Stimulated activated CD8-positive, alpha-beta memory T cell treated with anti-CD3 and anti-CD28 coated beads, Interleukin-7, amount 100 ng/mL, for 4 hours (primary cell): ENCODE measurements at places on chromosomes 2 and 18.

GRCh38 chr2:54444503-54444902 is 11.6 kb upstream of the SPTBN1 start:
- no peak for DNase-seq

DNA sequence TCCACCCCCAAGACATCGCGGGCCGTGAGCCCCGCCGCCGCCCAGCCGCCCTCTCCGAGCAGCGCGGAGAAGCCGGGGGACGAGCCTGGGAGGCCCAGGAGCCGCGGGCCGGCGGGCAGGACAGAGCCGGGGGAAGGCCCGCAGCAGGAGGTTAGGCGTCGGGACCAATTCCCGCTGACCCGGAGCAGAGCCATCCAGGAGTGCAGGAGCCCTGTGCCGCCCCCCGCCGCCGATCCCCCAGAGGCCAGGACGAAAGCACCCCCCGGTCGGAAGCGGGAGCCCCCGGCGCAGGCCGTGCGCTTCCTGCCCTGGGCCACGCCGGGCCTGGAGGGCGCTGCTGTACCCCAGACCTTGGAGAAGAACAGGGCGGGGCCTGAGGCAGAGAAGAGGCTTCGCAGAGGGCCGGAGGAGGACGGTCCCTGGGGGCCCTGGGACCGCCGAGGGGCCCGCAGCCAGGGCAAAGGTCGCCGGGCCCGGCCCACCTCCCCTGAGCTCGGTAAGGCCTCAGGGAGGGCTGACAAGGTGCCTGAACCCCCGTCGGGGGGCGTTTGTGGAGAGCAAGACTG is 14.2 kb downstream of the SPEG start:
- DNase-seq: no peak

GRCh38 chr2:120885321-120885720 is 149.7 kb downstream of the GLI2 start:
- DNase-seq: no peak

DNA sequence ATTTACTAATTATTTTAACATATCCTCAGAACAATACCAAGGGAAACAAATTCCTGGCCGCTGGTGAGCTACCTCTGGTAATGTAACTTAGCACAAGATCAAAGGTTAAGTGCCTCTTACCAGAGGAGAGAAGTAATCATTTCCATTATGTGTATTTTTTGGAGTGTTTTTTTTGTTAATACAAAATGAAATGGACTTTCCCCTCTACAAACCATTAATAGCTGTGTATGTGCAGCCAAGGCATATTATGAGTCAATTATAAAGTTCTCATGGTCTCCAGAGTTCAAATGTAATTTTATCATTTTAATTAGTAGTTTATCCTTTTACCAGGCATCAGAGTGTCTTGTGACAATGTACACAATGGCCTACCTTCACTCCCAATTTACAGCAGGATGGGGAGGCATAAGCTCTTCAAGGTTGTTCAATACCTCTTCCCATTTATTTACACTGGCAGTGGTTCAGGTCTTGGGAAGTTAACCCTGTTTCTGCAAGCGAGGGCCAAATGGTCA is 242.2 kb downstream of the TGIF1 start:
- no peak for DNase-seq

DNA sequence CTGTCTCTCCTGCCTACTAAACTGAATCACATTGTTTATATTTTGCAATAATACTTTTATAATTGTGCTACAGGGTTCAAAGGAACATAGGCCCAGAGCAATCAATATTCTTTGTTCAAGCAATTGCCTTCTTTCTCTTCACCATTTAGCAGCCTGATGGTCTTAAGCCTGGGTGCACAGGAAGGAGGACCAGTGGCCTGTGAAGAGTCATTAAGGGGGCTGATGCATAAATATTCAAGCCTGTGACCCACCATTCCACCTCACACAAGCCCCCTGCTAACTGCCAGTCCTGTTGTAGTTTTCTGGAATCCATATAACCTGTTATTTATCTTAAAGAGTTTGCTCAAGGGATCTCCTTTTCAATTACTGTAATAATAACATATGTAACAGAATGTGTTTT is 56.0 kb downstream of the ABCA12 start:
- DNase-seq: no peak

DNA sequence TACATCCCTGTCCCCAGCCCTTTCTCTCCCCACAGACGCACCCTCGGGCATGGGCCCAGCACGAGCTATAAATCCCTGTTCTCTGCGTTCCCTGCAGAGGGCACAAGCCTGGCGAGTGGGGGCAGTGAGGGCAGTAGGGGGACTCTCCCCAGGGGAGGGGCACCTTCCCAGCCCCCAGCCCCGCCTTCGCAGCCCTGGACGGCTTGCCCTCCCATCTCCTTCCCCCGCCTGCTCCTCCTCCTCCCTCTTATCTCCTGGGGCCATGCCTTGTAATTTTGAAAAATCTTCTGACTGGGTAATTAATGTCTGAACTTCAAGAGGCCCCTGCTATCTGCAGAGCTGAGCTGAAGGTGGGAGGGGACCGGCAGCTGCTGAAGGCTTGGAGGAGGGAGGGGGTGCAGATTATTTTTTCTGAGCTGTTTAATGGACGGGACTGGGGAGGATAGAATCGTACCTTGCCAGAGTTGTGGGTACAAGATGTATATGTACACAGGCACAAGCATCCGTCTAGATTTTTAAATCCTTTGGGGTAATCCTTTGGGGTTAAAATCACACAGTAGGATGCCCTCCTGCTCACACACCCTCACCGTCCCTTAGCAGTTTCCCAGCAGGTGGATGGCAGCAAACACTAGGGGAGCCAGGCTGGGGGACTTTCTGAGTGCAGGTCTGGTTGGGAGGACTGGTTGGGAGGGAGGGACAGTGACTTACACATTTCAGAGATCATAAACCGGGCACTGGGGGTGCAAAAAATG is 121.9 kb downstream of the SMAD7 start:
- no peak for DNase-seq

DNA sequence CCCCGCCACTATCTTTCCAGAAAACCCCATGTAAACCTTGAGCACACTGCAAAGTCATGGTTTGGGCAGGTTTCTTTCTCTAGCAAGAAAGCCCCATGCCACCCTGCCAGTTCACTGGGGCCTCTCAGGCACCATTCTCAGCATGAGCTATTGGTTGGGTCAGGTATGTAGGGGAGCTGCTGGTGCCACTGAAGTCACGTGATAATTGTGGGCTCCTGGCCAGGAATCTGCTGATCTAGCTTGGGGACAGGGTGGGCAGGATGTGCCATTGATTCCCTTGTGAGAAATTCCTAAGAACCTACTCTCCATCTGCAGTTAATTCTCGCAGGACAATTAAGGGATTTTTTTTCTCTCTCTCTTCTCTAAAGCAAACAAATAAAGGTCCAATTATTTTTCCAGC is 26.5 kb upstream of the HNMT start:
- no peak for DNase-seq

GRCh38 chr2:15363142-15363541 is 198.0 kb downstream of the NBAS start:
- DNase-seq: no peak

GRCh38 chr18:55048892-55049291 is 89.6 kb upstream of the CCDC68 start:
- DNase-seq: no peak

- DNase-seq: no peak
Observed at GRCh38 chr2:62089658-62090057, 106.3 kb upstream of the B3GNT2 start.

- DNase-seq: no peak
Observed at GRCh38 chr2:236164201-236164924, 3.8 kb downstream of the GBX2 start.

DNA sequence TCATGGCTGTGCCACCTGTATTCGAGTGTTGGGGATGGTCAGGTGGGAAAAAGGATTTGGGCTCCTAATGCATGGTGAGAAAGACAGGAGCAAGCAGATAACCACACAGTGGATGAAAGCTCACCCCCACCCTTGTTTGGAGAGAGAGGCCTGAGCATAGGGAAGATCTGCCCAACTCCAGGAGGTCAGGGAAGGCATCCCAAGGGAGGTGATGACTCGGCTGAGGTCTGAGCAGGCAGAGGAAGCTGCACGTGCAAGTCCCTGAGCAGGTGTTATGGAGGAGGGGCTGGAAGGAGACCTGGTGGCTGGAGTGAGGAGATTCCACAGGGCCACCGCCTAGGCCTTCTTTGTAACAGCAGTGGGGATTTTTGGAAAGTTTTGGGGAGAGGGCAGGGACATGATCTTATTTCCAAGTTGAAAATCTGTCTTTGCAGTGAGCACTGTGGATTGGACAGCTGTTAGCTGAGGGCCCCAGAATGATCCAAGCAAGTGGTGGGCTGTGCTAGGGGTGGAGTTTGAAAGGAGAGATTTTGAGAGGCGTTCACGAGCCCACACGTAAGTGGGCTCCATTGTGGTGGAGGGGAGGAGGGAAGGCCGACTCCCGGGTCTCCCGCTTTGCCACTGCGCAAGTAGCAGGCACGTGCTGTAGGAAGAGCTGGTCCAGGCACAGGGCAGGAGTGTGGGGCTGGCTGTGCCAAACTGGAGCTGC is 228.5 kb downstream of the GLI2 start:
- no peak for DNase-seq

DNA sequence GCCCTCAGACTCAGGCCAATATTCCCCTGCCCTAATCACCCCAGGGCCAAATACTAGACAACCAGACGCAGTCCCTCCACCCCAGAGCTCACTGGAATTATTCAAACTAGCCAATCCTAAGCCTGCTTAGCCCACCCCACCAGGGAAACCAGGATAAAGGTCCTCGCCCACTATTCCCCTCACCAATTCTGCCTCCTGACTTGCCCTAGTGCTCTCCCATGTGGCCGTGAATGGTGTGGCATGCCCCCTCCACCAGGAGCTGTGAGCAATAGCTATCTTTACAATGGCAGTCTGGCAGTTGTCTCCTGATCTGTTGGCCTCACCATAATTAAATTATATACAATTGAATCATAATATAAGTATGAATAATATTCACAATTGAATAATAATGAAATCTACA is 42.3 kb downstream of the FAM124B start:
- DNase-seq: no peak

DNA sequence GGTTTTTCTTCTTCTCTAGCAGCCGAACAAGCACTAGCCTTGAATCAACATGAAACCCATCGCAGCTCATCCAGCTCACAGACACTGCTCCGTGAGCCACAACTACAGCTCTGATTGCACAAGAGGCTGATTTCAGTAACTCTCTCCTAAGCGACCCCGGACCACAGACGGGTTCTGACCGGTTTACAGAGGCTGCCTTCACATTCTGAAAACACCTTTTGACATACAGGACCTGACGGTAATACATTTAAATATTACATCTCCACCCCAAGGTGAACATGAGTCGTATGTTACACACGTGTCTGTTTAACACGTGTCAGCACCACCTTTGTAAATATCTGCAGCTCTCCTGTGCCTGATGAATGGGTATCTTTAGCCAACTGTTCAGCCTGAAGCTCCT is 120.7 kb downstream of the TMEM18 start:
- DNase-seq: no peak

GRCh38 chr2:178530625-178531142 is 50.4 kb downstream of the PLEKHA3 start:
- DNase-seq: no peak

GRCh38 chr2:241994556-241995213 is 125.2 kb downstream of the RTP5 start:
- no peak for DNase-seq

DNA sequence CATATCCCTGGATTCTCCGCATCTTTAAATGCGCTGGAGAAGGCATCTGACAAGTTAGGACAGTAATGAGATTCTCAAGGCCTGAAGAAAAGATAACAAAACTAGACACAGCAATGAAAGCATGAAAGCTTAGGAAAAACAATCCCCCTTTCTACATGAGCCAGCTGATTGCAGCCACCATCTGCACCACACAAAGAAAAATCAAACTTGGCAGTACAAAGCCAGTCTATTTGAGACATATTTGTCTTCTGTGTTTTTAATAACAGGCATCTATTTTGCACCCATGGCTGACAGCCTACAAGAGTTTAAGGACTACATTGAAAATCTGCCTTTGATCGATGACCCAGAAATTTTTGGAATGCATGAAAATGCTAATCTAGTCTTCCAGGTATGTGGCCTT is 83.6 kb downstream of the TRABD2A start:
- no peak for DNase-seq

- no peak for DNase-seq
Observed at GRCh38 chr2:101479328-101479727, 4.4 kb upstream of the RFX8 start.

DNA sequence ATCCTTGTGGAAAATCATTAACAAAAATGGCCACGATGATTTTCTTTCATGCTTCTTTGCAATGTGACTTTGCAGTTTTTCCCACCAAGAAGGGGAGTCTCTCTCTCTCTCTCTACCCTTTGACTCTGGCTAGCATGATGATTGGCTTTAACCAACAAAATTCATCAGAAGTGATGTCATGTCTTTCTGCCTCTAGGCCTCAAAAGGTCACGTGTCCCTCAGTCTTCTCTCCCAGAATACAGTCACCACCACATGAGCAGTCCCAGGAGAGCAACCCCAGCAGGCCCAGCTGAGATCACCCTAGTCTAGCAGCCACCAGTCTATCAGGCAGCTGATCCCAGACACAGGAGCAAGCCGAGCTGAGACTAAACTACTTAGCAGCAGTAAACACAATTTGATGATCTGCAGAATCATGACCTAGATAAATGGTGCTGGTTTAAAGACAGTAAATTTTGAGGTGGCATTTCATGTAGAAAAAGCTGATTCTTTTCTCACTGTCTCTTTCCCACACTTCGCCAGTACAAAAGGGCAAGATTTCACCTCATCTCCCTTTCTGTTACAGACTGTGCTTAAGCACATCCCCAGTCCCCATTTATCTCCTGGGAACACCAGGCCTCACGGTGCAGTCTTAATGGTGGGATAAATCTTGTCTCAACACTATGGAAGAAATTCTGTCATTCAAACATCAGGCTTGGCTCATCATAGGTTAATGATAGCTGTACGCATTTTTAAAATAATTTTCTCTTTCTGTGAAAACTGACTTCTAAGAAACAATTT is 132.7 kb downstream of the SCG2 start:
- no peak for DNase-seq

GRCh38 chr2:70716951-70717350 is 51.0 kb downstream of the ADD2 start:
- no peak for DNase-seq

GRCh38 chr18:73087282-73087977 is 219.6 kb upstream of the NETO1 start:
- no peak for DNase-seq

GRCh38 chr2:50443868-50444630 is 587.9 kb downstream of the NRXN1 start:
- no peak for DNase-seq

- no peak for DNase-seq
Observed at GRCh38 chr2:45014016-45014702, 4.9 kb upstream of the SIX2 start.

GRCh38 chr2:58562276-58562675 is 321.2 kb upstream of the FANCL start:
- no peak for DNase-seq

DNA sequence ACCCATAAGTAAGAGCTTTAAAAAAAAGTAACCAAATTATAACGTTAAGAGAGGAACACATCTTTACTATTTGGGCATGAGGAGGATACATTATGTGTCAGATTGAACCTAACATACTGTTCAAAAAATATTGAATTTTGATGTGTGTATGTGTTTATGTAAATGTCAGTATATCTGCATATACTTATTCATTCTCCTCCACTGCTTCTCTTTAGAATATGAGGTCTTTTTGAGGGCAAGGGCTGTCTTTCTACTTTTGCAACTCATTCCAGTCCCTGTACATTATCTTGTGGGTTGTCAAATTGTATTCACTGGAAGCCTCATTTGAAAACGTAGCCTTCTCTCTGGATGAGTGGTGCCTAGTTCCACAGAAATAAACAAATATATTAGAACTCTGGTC is 509.4 kb upstream of the HNMT start:
- DNase-seq: no peak
